ENCODE measurements at places on chromosomes 3 and 15.

DNA sequence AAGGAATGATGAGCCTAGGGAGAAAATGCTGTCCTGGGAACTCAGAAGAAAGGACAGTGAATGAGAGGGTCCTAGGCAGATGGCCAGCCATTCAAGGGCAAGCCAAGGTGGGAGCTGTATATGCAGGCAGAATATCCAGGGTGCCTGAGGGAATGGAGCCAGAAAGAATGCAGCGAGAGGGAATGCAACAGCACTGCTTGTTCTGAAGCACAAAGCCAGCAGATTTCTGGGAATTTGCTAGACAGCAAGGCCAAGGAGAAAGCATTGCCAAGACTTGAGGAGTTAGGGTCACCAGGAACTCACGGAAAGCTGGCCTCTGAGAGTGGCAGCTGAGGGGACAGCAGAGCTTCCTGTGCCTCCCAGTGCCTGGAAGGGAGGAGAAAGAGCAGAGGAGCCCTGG lies 200.6 kb downstream of the MYRIP start:
- H3K27ac ChIP-seq: no peak overlapping the region
- no peaks in the 10 kb centered on the region for H3K4me1 ChIP-seq
- no peak overlapping the region for H3K4me3 ChIP-seq
- no peaks in the 10 kb centered on the region for H3K36me3 ChIP-seq
- no peak for DNase-seq

GRCh38 chr3:43259626-43260025 lies 26.7 kb upstream of the SNRK start:
- DNase-seq: no peak
- H3K27me3 ChIP-seq: no peaks in the 10 kb centered on the region
- no peaks in the 10 kb centered on the region for H3K36me3 ChIP-seq
- H3K4me1 ChIP-seq: no peaks in the 10 kb centered on the region

DNA sequence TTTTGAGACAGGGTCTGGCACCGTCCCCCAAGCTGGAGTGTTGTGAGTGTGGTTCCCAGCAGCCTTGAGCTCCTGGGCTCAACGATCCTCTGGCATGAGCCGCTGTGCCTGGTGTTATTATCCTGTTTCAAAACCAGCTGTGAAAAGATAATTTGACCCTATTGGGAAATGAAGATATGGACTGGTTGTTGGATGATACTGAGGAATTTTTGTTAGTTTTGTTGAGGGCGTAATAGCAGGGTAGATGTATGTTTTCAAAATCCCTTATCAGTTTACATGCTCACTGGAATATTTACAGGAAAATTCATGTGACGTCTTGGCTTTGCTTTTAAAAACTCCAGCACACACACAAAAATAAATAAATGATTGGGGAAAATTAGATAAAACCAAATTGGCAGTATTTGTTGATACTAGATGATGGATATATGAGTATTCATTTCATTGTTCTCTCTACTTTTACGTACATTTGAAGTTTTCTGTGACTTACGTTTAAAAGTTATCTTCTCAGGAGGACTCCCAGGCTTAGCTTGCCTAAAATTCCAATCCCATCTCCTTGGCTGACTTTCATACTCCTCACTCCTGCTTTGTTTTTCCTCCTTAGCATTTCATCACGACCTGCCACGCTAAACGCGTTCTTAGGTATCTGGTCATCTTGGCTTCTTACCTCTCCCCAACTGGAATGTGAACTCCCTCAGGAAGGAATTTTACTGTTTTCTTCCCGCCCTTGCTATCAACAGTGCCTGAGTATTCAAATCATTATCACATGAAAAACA lies 56.8 kb upstream of the TFRC start:
- no peaks in the 10 kb centered on the region for H3K36me3 ChIP-seq
- H3K27ac ChIP-seq: no peak overlapping the region
- no peaks in the 10 kb centered on the region for H3K27me3 ChIP-seq
- no peaks in the 10 kb centered on the region for H3K4me1 ChIP-seq
- no peak overlapping the region for H3K4me3 ChIP-seq
- no peak for DNase-seq

- no peak overlapping the region for H3K4me3 ChIP-seq
- H3K27me3 ChIP-seq: no peaks in the 10 kb centered on the region
- no peaks in the 10 kb centered on the region for H3K36me3 ChIP-seq
- H3K27ac ChIP-seq: no peak overlapping the region
- DNase-seq: no peak
Observed at GRCh38 chr15:98966091-98966787, 41.4 kb downstream of the PGPEP1L start.

Measured in Peyer's patch (tissue), 4 donors.